Activated CD4-positive, alpha-beta T cell treated with anti-CD3 and anti-CD28 coated beads, Interleukin-2, amount 50 U/mL, for 24 hours (primary cell): ENCODE measurements at places on chromosomes 2 and 18.

GRCh38 chr18:11343096-11343495 lies 193.7 kb upstream of the PIEZO2 start:
- no peak for DNase-seq

DNA sequence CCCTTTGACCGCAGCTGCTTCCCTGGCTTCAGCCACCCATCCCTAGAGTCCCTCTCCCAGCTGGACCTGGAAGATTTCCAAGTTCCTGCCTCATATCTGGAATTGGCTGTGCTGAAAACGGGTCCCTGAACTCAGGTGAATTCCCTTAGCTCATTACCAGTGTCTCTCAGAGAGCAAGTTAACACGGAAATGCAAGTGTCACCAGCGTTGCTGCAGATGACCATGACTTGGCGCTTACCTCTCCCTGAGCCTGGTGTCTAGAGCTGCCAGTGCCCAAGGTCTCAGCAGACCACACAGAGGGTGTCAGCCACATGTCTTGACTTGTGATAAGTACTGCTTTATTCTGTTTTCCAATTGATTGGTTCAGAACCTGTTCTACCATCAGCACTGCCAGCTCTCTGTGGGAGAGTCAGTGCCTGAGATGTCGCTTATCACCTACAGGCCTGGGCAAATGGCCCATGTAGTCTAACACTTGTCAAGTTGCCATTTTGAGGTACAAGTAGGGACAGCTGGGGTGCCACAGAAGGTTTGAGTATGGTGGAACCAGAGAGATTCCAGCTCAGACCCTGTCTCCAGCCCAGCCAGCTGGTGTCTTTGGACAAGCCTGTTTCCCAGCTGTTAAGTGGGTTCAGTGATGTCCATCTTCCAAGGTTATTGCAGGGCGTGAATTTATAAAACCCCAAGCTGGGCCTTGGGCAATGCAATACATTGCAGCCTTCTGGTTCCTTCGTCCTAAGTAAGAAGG lies 48.7 kb downstream of the LYPD1 start:
- DNase-seq, result no peak

GRCh38 chr2:152227969-152228592 lies 52.5 kb upstream of the STAM2 start:
- no peak for DNase-seq

GRCh38 chr2:120257522-120257921 lies 4.9 kb downstream of the RALB start:
- no peak for DNase-seq

- no peak for DNase-seq
Measured at GRCh38 chr2:24050041-24050979, 769 bp downstream of the FKBP1B start.

- DNase-seq, result peak; percentile 15
Measured at GRCh38 chr2:191933307-191934105, 86.6 kb upstream of the CAVIN2 start.

- DNase-seq, result no peak
Measured at GRCh38 chr2:2230433-2230817, 100.7 kb downstream of the MYT1L start.

- peak; percentile 48 for DNase-seq
Measured at GRCh38 chr2:118881490-118882129, 34.2 kb upstream of the EN1 start.

- no peak for DNase-seq
Measured at GRCh38 chr2:240793313-240794177, 26.5 kb downstream of the KIF1A start.

GRCh38 chr2:77469106-77469505 lies 53.1 kb downstream of the LRRTM4 start:
- no peak for DNase-seq

GRCh38 chr2:223688094-223688835 lies 86.1 kb upstream of the SCG2 start:
- no peak for DNase-seq

DNA sequence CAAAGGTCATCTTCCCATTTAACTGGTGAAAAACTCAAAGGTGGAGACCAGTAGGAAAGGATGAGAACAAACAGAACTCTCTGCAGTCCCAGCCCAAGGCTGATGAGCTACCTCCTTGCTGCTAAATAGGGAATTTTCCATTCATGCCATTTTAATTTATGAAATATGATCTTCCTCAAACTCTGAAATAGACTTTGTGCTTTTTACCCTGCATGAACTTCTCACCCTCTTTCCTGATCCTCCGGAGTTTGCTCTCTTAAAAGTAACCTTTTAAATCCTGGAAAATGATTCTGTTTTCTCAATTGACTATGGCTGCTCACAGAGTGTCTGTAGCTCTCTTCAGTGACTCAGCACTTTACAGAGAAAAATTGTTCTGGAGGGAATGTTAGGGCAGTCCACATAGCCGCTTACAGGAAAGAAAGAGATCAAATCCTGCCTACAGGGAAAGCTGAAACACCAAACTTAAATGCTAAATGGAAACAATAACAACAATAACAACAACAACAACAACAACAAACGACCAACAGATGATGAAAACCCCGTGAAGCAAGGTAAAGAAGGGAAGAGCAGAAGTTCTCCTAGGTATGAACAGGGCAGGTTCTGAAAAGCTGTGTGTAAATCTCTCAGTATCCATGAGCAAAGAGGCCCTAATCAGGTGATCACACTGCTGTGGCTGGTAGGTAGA lies 79.8 kb upstream of the SESTD1 start:
- DNase-seq, result no peak

- DNase-seq, result no peak
Measured at GRCh38 chr18:27780061-27780745, 396.7 kb downstream of the CDH2 start.

DNA sequence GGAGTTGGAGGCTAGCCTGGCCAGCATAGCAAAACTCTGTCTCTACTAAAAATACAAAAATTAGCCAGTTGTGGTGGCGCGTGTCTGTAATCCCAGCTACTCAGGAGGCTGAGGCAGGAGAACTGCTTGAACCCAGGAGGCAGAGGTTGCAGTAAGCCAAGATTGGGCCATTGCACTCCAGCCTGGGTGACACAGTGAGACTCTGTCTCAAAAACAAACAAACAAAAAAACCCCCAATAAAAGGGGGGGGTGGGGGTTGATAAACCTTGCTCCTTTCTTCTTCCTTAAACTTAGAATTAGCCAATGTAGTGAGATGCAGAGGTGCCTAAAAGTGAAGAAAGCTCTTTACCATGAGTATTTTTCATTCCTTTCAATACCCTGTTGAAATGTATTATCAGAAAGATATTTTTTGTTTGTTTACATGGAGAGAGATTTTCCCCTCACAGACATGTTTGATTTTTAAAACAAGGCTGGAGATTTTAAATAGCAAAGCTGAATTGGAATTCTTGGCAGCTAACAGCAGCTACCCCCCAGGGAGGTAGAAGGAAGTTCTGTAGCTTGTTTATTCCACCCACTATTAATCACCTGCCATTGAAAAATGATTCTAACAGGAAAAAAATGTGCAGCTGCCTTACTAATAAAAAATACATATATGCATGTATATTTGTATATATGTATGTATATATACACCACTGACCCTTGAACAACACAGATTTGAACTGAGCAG lies 48.6 kb downstream of the GYPC start:
- no peak for DNase-seq

- no peak for DNase-seq
Measured at GRCh38 chr2:29064346-29064715, 10.0 kb downstream of the PCARE start.

- DNase-seq, result no peak
Measured at GRCh38 chr18:49247781-49248180, 212.7 kb downstream of the DYM start.

- no peak for DNase-seq
Measured at GRCh38 chr2:56449449-56449860, 265.7 kb downstream of the CCDC85A start.

- DNase-seq, result no peak
Measured at GRCh38 chr2:208718828-208719227, 312.2 kb downstream of the PTH2R start.

- no peak for DNase-seq
Measured at GRCh38 chr2:150860301-150860700, 372.8 kb upstream of the RND3 start.

DNA sequence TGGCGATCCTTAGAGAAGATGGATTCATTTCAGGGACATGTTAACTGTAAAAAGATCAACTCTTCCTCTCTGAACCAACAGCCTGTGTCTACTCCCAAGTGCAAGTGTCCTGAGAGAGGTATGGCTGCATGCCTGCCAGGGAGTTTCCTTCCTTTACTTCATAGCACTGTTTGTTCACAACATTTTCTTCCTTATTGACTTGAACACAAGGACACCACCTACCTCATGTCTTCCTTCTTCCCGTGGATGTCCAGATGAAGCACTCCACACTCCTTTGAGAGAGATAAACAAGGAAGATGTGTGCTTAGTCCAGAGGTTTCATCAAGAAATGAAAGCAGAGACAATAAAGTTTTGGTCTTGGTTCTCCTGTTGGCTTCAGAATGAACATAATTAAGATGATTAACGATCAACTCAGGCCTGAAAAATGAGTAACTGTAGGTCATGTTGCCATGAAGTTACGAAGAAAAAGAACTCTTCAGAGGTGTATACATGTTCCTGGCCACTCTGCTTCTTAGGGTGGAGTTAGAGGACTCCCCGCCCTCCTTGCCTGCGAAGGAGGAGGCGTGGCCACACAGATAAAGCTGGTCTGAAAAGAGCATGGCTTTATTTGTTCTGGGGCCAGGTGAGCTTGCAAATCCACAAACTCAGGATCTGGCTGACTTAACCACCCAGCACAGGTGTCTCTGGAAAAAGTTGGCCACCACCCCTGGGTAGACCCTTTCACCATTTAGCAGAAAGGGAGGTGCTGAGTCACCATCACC lies 155.0 kb upstream of the KCTD1 start:
- no peak for DNase-seq

- DNase-seq, result no peak
Measured at GRCh38 chr2:236962816-236963215, 122.9 kb upstream of the COPS8 start.

DNA sequence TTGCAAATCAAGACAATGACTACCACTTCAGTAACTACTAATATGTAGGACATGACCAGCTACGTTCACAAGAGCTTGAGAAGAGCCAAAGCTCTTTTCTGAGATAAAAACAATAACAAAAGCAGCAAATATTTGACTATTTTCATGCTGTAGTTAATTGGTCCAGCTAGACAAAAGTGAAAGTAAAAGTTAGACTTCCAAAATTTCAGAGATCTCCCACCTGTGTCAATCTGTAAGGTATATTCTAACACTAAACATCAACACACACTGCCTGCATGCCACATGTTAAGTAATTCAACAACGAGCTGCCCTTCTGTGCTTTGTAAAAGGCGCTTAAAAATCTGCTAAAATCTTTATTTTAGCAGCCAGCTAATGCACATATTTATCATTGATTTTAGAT lies 185.9 kb downstream of the SLC39A10 start:
- no peak for DNase-seq

GRCh38 chr18:78734614-78734945 lies 245.0 kb upstream of the SALL3 start:
- DNase-seq, result no peak
